Vein endothelial cell (primary cell): ENCODE measurements at places on chromosomes 7 and 10. TPM values are rescaled to one million over a fixed set of nuclear protein-coding genes. Genes with fewer than 3 reads are reported as not detected.

The VIPR2 gene
- not detected in 2 replicates for total RNA-seq

The IFIT3 gene
- total RNA-seq, result 5.4 and 7.5 TPM in 2 replicates

The STEAP4 gene
- not detected in 2 replicates for total RNA-seq

The ANXA8 gene
- total RNA-seq, result not detected in 2 replicates

The GATA3 gene
- 0.29 and 0.33 TPM in 2 replicates for total RNA-seq

The CC2D2B gene
- 0.86 and 1.3 TPM in 2 replicates for total RNA-seq

The ATP5F1C gene
- total RNA-seq, result 276 and 311 TPM in 2 replicates

The OR2A42 gene
- total RNA-seq, result not detected in 2 replicates

The AGK gene
- 38.9 and 46.1 TPM in 2 replicates for total RNA-seq

The STK17A gene
- total RNA-seq, result 93.4 and 114 TPM in 2 replicates

The FKBP14 gene
- total RNA-seq, result 26.2 and 28.1 TPM in 2 replicates

The KLF14 gene
- not detected in 2 replicates for total RNA-seq
